ENCODE measurements at places on chromosomes 4 and X.

DNA sequence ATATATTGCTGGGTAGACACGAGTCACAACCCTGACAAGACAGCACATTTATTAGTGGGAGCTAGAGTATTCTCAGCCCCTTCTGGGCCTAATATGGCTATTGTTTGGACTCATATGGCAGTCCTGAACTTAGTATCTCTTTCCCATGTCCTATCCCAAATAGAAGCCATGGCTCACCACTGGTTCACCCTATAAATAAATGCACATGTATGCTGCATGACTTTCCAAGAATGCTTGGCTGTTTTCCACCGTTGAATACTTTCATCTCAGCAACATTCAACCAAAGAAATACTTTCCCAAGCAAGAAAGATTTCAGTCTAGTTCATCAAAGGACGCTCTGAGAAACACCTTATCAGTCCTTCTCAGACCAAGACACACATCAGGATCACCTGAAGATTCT, 36.7 kb downstream of the SMPX start:
- DNase-seq, result no peak

GRCh38 chr4:120960656-120961267, 38.2 kb upstream of the PRDM5 start:
- DNase-seq, result no peak

DNA sequence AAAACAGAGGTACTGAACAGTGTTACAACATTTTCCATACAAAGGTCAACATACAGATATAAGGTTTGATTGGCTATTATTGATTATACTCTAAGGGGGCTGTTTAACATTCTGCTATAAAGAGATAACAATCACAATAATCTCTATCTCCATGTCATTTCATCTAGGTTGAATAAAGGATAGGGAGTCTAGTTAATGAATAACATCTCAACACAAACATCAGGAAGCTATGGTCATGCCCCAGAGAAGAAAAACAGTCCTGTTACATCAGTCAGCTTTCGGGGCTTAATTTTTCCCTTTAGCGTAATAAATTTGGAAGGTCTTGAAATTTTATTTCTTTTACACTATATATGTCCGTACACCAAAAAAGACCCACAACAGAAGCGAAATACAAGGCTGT, 41.5 kb upstream of the DCAF8L2 start:
- no peak for DNase-seq

DNA sequence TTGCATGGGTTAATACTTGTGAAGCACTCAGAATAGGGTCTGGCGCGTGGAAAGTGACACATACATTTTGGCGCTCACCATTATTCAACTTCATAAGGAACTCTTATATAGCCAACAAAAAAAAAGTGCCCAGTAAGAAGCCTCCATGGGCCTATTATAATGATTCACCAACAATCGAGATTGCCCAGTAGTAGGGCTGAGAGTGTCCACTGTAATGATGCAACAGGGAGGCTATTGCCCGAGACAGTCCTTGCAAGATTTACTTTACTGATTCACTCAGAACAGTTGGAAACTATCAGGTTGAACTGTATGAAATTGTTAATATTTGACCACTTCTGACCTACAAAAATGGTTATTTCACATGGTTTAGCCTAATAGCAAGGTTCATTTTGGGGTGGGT, 86.0 kb downstream of the PJA1 start:
- no peak for DNase-seq

- DNase-seq, result no peak
Measured at GRCh38 chr4:99310389-99310788, 10.8 kb downstream of the ADH1B start.

DNA sequence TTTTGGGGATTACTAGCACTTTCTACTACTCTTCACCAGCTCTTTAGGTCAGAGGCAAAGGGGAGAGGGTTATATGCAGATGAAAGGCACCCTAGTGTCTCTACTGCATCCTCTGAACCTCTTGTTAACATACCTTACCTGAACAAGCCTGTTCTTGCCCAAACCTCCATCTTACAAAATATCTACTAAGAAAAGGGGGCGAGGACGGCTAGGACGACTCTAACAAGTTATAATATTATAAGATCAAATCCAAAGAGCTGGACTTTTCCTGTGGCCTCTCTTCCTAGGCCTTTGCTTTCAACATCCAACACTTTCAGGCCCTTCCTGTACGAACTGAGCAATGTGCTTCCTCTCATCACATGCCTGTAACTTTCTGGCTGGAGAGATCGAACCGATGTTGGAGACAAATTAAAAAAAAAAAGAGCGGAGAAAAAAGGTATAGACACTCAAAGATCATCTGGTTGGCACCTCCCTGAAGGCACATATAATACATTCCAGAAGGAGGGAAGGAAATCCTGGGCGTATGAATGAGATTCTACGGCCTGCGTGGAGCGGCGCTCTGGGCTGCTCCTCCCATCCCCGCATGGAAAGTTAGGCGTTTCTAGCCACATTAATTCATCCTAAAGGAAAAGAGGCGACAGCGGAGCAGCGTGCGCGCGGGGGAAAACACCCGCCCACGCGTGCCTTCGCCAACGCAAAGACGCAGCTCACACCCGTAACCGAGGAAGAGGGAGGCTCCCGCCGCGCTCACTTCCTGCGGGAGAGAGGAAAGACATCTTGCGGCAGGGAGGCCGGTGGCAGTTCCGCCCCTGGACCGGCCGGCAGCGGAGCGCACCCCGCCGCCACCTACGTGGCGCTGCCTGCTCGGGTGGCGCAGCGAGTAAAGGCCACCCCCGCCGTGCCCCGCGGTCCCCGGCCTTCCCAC, 808 bp downstream of the PRDM5 start:
- peak; percentile 72 for DNase-seq

DNA sequence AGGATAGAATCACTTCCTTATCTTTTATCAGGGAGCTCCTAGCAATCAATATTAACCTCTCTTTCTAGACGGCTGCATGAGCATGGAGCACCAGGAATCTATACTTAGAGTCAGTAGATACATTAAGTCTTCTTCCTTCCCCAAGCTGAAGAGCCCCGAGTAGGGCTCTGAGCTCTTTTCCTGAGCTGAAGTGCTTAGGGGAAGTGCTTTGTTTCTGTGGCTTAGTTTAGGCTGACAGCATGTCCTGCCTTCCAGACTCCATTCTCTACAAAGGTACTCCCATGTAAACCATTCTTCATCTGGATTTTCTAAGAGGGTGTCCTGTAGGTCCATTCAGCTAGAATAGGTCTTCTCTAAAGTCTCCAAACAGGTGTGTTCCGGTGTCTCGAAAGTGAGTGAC, 127.5 kb upstream of the AFF2 start:
- DNase-seq, result no peak

DNA sequence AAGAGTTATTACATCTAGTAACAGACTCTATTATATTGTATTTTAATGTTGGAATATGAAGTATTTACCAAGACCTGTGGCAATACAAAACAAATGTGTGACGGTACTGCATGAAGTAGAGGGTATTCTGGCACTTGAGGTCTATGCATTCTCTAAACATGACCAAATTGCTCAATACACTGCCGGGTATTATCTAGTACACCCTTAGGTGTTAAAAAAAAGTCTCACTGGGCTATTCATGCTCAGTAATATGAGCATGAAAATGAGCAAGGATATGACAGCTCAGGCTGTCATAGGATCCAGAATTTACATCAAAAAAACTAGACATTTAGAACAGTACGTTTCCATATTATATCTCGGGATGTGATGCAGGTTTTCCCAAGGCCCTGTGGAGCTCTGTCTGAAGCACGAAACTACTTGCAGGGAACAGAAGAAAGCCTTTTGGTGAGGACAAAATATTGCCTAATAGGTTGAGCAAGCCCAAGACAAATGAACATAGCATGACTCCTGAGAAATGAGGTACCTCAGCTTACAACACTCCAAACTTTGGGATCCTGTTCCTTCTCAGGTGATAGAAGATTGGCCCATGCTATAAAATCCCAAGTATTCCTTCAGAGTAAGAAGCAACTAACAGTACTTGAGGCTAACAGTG, 74.1 kb upstream of the MAOA start:
- peak; percentile 34 for DNase-seq

DNA sequence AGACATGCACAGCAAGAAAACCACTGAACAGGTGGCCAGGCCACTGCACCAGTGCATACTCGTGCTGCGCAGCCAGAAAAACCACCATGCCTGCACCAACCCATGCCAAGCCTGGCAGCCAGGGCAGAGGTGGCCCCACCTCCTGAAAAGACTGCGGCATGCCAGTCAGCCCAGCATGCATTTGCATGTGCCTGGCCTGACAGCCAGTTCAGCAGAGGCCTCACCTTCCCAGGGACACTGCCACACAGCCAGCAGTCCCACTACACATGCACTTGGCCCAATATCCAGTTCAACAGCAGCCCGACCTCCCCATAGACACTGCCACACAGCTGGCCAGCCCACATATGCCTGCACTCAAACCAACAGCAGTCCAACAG, 43.5 kb upstream of the DDX60 start:
- DNase-seq, result no peak

DNA sequence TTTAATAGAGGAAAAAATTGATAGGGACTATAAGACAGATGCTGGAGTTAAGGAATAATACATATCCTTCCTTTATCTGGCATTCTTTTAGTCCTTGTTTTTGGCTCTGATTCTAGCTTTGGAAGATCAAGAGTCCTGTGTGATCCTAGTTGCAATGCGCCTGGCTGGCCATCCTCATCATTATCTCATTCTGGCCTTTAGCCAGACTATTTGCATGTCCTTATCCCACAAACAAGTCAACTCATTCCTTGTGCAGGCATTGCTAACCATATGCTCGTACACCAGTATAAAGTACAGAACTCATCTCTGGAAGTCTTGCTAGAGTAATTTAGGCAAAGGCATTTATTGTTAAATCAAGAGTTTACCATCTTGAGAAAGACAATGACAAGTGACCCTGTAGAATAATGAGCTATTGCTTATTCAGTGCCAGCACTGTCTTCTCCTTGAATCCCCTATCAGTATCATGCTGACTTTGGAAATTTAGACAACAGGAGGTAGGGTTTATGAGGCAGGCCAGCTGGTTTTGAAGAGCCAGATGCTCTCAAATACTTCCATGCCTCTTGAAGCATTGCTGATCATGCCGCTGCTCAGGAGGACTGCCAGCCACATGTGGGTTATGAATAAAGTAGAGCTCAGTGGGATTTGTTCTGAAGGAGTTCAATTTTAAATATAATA, 1730.3 kb upstream of the TENM3 start:
- DNase-seq, result no peak

DNA sequence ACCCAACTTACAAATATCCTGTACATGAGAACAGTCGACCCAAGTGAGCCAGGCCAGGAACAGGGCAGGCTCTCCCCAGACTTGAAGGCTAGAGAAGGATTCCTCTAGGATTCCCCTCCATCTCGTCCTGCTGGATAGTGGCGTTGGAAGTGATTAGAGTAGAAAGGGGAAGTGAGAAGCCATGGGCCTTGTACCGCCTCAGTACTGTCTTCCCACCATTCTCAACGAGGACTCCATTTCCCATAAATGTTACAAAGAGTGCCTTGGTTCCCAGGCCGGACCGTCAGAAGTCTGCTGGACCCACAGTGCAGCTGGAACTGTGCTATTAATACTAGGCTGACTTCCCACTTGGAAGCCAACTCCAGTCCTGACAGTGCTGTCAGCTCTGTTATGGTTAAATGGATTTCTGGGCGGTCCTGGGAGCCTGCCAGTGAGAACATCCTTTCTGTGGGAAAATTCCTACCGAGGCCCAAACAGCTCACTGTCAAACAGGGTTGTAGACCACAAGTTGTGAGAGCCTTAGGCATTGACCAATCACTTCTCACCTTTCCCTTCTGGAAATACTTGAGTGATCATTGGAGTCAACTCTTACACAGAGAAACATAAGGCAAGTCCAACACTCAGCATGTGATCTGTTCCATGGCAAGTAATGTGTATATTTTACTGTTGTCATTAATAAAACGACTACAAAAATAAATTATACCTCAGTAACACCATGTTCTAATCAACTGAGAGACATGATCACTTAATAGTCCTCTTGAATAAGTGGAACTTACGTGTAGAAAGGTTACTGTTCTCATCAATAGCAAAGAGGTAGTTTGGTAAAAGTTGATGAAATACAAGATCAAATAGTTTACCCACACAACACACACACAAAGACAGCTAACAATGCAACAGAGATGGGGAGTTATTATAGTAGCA, 58.4 kb downstream of the AMELX start:
- peak; percentile 82 for DNase-seq

GRCh38 chr4:24489870-24490269, 94.5 kb downstream of the DHX15 start:
- peak; percentile 30 for DNase-seq

GRCh38 chrX:12463052-12463451, 324.8 kb downstream of the FRMPD4 start:
- no peak for DNase-seq

- DNase-seq, result peak; percentile 85
Measured at GRCh38 chr4:159401791-159402380, 299.0 kb downstream of the RAPGEF2 start.

DNA sequence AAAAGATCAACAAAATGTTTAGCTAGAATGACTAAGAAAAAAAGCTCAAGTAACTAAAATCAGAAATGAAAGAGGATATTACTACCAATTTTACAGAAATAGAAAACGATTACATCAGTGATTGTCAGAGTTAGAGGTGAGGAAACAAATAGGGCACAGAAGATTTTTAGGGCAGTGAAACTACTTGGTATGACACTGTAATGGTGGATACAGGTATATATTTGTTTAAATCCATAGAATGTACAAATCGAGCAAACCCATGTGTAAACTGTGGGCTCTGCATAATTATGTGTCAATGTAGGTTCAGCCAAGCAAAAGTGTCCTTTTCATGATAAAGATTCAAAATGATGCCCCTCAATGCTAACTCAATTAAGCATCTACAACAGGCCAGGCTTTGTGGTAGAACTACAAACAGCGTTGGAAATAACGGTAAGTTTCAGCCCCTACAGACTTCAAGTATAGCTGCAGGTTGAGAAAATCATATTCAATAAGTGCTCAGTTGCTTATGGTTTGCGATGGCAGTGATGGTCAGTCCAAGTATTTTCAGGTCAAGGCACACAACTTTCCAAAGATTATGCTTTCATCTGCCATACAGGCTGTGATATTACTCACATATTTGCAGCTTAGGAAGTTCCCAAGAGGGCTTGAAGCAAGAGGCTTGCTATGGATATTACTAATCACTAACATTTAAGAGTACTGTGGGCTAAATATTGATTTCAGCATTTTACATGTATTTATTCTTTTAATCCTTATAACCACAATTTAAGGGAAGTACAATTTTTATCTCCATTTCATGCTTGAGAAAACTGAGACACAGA, 158.6 kb downstream of the TET2 start:
- no peak for DNase-seq

GRCh38 chr4:159484864-159485263, 382.0 kb downstream of the RAPGEF2 start:
- no peak for DNase-seq

DNA sequence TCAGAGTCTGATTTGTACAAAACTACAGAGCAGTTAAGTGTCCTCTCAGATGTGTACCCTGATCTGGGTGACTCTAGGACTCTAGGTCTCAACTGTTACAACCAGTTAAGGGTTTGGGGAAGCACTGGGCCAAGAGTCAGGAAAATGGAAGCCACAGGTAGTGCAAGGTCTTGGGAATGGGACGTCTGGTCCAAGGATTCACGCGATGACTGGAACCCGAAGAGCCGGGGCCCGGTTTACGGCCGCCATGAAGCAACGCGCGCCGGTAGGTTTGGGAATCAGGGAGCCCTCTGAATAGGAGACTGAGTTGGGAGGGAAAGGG, 321 bp upstream of the HPRT1 start:
- peak; percentile 23 for DNase-seq

GRCh38 chr4:26406346-26406975, 83.8 kb downstream of the CCKAR start:
- no peak for DNase-seq

- DNase-seq, result no peak
Measured at GRCh38 chr4:7631288-7632014, 196.7 kb upstream of the PSAPL1 start.

- peak; percentile 72 for DNase-seq
Measured at GRCh38 chr4:11904846-11905739, 476.4 kb upstream of the HS3ST1 start.

GRCh38 chr4:4857809-4858508, 1.5 kb upstream of the MSX1 start:
- DNase-seq, result no peak

All from fibroblast of pulmonary artery (primary cell).